NCI-H2081 (cell line): ENCODE measurements at places on chromosomes 12 and 14.

DNA sequence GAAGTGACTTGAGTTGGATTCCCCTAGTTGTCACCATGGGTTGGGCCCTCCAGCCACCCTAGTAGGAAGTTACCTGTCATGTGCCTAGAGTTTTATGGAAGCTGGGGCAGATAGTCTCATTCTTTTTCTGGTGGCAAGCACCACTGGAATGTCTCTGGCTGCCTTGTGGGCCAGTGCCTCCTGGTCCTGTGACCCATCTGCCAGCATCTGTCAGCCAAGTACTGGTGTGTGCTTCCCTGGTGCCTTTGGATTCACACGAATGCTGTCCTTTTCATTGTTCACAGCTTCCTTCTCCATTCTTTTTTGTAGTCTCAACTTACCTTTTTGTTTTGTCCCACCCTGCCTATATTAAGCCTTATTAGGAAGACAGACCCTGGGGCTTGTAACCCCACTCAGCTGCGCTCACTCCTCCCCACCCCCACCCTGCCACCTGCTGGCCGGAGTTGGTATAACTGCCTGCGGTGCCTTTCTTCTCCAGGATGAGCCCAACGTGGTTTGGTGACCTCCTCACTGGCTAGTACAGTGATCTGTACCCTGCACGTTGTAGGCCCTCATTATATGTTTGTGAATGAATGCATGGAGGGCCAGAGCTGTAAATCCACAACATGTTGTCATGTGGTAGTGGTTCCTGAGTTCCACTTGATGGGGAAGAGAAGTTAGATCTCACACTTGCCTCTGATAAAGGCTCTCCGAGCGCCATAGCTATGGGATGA, 125.7 kb downstream of the TSPAN9 start:
- DNase-seq = no peak

DNA sequence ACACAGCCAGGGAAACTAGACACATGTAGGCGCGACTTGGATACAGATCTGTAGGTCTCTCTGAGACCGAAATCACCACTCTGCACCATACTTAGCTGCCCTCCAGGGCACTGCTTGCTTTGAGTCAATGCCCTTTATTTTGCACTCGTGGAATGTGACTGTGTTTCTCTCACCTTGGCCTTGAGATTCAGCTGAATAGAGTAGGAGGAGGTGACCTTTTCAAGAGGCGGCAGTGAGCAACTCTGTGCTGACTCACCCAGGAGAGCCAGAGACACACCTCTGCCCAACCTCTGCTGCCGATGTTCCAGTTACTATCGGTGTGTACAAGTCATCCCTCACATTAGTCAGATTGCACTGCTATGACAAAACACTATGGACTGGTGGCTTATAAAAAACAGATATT, 583.4 kb downstream of the VRK1 start:
- no peak for DNase-seq

GRCh38 chr12:112236786-112237185, 111.4 kb downstream of the TRAFD1 start:
- no peak for DNase-seq

GRCh38 chr12:3352230-3352629, 138.8 kb upstream of the PRMT8 start:
- no peak for DNase-seq

GRCh38 chr12:86143162-86143561, 113.0 kb downstream of the MGAT4C start:
- DNase-seq = no peak

DNA sequence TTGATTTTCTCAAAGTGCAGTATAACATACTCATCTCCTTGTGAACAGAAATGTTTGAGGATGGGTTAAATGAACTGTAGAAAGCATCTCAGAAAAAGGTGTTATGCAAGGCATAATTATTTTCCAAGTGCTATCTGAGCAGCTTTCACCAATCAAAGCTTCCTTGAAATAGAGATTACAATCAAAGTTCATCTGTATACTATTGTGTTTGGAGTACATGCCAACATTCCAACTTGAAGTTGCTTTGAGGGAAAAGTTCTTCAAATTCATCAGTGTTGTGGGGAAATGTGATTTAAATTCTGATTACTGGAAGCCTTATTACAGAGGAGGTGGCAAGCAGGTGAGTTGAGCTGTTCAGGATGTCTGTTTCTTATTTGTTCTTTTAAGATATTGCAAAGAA, 68.2 kb downstream of the TMTC2 start:
- DNase-seq = no peak

DNA sequence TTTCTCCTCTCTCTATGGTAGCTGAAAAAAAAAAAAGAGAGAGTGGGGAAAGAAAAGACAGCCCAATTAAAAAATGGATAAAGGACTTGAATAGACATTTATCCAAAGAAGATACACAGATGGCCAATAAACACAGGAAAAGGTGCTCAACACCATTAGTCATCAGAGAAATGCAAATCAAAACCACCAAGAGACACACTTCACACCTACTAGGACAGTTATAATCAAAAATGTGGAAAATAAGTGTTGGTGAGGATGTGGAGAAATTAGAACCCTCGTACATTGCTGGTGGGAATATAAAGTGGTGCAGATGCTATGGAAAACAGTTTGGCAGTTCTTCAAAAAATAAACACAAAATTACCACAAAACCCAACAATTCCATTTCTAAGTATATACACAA, 172.4 kb upstream of the GRIN2B start:
- no peak for DNase-seq

DNA sequence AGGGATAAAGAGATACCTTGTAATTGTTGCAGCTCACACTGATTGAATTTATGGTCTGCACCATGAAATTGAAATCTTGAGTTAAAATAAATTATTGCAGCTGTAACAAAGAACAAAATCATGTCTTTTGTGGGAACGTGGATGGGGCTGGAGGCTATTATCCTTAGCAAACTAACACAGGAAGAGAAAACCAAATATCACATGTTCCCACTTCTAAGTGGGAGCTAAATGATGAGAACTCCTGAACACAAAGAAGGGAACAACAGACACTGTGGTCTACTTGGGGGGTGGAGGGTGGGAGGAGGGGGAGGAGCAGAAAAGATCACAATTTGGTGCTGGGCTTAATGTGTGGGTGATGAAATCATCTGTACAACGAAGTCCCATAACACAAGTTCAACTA, 22.6 kb downstream of the ERP27 start:
- no peak for DNase-seq
